Stimulated activated naive B cell treated with anti-CD40 and anti-IgM and Interleukin-4, amounts not matched to agents 10 μg/mL and 1 μg/mL and 100 μg/mL, for 72 hours (primary cell): ENCODE measurements at places on chromosomes 2 and 18.
A peak's percentile ranks its signal among the peaks of the same experiment; 100 is the strongest.

- no peak for DNase-seq
Measured at GRCh38 chr18:61148322-61148721, 184.9 kb upstream of the CDH20 start.

GRCh38 chr2:37637985-37638384 lies 33.5 kb downstream of the CDC42EP3 start:
- DNase-seq: no peak

- no peak for DNase-seq
Measured at GRCh38 chr2:134463699-134464022, 209.8 kb downstream of the MGAT5 start.

DNA sequence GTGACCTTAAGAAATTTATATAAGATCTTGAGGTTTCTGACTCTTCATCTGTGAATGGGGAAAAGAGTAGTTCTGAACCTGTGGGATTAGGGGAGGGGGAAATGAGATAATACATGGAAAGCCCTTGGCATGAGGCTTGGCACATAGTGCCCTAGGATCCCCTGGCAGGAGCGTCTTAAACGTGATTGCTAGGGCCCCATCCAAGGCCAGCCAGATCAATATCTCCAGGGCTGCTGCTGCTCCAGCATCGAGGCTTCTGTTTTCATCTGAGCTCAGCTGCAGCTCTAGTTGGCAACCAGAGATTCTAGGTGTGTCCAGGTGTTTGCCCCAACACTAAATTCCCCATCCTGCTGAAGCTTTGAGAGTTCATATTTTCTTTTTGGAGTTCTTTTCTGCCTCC lies 71.0 kb downstream of the IL1R2 start:
- no peak for DNase-seq

DNA sequence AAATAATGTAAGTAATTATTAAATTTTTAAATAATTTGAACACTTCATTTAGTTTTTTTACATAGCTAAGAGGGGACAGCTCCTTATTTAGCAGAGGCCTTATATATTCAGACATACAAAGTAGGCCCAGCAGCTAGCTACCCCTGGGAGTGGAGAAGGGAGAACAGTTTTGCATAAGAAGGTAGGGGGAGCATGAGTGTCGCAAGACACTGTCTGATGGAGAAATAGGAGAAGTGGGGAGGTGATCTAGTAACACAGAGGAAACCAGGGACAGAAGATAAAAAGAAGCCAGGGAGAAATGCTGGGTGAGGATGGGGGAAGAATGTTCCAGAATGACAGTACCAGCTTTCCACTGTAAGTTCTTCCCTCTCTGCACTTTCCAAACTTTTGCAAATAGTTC lies 16.0 kb upstream of the RGPD4 start:
- DNase-seq: no peak

- DNase-seq: no peak
Measured at GRCh38 chr2:167334146-167334742, 446.0 kb downstream of the XIRP2 start.

DNA sequence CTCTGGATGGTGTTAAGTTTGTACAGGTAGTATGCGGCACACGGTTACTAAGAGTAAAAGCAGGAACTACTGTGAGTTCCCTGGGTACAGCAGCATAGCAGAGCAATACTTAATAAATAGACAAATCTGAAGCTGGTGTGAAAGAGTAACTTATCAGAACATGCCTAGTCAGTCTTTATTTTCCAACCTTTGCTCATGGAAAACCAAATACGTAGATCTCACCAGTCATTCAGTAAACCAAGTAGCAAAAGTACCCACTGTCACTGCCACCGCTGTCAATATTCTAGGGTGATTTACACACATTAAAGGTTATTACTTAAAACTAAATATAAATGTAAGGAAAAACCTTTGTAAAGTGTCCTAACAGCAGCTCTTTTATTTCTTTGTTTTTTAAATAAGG lies 35.0 kb downstream of the SIGLEC15 start:
- DNase-seq: no peak

GRCh38 chr2:195150819-195151218 lies 506.2 kb upstream of the SLC39A10 start:
- DNase-seq: no peak

GRCh38 chr2:237154884-237155851 lies 69.5 kb downstream of the COPS8 start:
- DNase-seq: no peak

- peak; percentile 13 for DNase-seq
Measured at GRCh38 chr2:84856787-84857186, 24.1 kb downstream of the TRABD2A start.

DNA sequence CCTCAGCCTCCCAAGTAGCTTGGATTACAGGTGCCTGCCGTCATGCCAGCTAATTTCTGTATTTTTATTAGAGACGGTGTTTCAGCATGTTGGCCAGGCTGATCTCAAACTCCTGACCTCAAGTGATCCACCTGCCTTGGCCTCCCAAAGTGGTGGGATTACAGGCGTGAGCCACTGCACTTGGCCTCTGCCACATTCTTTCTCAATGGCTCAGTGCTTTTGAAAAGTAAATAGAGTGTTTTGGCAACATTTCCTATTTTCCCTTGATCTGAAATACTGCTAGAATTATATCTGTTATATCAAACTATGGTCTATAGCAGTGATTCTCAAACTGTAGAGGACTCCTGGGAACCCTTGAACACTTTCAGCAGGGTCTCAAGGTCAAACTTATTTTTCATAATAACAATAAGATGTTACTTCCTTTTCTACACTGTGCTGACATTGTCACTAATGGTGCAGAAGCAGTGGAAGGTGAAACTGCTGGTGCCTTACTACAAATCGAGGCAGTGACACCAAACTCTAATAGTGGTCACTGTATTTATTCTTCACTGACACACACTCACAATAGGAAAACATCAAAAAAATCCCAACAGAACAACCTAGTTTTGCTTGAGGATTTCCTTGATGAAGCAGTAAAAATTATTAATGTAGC lies 10.6 kb downstream of the DAW1 start:
- no peak for DNase-seq

DNA sequence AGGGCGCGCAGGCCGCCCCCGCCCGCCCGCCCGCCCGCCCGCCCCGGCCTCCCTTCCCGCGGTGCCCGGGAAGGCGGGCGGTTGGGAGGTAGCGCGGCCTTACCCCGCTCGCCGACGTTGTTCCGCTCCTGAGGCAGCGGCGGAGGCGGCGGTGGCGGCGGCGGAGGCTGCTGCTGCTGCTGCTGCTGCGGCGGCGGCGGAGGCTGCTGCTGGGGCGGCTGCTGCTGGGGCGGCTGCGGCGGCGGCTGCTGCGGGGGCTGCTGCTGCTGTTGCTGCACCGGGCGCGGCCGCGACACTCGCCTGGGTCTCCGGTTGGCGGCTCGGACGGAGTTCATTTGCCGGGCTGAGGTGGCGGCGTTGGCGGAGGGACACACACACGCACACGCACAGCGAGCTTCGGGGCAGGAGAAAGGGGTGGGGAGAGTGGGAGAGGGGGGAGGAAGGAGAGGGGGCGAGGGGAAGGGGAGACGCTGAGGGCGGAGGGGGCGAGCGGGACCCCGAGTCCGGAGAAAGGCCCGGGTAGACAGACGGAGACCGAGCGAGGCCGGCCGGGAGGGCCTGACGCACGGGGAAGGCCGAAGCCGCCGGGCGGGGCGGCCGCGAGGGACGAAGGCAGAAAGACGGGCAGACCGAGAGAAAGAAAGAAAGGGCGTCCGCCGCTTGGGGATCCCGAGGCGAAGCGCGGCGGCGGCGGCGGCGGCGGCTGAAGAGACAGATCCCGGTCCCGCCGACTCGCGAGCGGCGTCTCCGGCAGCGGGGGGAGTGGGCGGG lies 727 bp downstream of the FBXO11 start:
- DNase-seq: peak; percentile 68

GRCh38 chr18:13442451-13442850 lies 223.9 kb downstream of the LDLRAD4 start:
- no peak for DNase-seq

DNA sequence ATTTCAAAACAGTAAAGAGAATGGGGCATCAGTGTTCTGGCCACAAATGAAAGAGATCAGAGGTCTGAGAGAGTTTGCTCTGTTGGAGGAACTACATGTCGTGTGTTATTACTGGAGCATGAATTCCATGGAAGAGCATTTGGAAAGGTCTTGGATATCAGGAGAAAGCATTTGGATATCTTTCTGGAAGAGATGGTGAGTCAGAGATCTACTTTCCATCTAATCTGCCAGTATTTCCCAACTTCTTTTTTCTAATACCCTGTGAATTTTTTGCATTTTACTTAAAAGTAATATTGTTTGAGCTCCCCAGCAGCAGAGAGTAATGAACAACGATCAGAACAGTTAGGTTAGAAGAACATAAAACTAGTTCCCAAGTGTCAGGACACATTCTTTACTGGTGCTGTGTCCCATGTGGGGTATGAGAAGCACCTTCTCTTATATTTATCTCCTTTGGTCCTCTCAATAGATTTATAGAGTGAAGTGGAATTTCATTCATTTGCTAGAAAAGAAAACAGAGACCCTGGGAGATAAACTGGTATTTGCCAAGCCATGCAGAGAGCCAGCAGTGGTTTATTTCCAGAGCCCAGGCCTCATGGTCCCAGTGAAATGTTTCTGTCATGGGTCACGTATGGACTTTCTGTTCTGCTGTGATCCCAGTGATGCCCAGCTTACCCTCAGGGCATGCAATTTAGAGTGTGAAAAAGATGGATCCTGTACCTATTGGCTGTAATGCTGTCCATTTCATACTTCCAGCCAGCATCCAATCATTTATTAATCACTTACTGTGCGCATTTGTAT lies 130.8 kb upstream of the NT5C1B start:
- no peak for DNase-seq

GRCh38 chr2:127735044-127735443 lies 33.7 kb downstream of the SFT2D3 start:
- no peak for DNase-seq

GRCh38 chr2:194696690-194697089 lies 960.3 kb upstream of the SLC39A10 start:
- DNase-seq: no peak

DNA sequence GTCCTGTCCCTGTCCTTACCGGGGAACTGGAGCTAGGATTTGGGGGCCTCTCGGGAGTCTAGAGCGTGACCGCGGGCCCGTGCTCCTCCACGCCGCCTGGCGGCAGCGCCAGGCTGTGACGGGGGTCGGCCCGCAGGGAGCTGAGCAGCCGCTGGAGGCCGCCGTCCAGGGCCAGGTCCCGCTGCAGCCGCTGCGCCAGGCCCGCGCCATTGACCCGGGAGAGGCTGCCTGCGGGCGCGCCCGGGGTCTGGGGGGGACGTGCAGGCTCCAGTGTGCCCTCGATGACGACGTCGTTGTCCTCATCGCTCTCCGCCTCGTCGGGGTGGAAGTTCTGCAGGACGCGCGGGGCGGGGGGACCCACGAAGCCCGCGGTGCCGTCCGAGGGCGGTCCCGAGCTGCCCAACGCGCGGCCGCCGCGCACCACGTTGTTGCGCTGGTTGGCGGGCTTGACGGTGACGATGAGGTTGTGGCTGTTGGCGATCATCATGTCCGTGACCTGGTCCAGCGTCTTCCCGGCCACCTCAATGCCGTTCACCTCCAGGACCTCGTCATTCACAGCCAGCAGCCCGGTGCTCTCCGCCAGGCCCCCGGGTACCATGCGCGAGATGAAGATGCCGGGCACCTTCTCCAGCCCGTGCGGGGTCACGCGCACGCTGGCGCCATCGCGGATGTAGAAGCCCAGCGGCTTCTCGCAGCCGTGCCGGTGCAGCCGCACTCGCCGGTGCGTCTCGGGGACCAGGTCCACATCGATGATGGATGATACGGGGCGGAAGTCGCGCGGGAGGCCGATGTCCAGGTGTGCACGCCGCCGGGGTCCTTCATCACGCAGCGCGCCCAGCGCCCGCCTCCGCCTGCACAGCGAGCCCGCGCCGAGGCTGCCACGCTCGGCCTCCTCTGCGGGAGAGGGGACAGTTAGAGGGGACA lies 50.9 kb downstream of the ADNP2 start:
- peak; percentile 37 for DNase-seq

GRCh38 chr2:100274566-100275199 lies 47.6 kb downstream of the LONRF2 start:
- DNase-seq: no peak

DNA sequence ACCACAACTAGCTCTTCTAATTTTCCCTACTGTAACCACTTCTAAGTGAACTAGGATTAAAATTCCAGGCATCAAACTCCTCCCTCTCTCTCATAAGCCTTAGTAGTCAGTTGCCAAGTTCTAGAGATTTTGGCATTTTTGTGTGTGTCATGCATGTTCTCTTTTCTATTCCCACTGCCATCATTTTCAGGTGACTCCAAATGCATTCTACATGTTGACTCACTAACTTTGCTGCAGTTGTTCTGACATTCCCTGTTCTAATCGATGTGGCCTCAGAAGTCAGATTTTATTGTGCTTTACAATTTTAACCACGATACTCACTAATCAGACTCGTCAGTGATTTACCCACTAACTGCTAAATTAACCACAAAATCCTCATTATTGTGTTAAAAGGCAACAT lies 13.3 kb downstream of the DSC1 start:
- DNase-seq: no peak

GRCh38 chr18:2617401-2617998 lies 38.0 kb upstream of the SMCHD1 start:
- DNase-seq: no peak

DNA sequence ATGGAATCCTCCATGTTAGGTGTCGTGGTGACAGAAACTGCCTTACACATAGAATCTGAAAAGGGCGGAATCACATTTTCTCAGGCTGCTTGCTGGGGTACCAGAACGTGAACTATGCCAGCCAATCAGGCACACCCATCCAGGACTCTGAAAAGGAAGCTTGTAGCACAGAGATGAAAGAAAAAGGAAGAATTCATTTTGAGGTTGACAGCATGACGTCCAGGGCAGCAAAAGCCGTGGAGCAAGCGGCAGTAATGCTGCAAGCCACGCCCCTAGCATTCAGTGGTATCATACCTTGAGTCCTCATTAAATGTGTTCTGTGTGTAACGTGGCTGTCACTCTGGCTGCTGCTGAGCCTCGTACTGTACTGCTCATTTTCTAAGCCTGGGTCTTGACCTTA lies 304.0 kb downstream of the DYSF start:
- no peak for DNase-seq

DNA sequence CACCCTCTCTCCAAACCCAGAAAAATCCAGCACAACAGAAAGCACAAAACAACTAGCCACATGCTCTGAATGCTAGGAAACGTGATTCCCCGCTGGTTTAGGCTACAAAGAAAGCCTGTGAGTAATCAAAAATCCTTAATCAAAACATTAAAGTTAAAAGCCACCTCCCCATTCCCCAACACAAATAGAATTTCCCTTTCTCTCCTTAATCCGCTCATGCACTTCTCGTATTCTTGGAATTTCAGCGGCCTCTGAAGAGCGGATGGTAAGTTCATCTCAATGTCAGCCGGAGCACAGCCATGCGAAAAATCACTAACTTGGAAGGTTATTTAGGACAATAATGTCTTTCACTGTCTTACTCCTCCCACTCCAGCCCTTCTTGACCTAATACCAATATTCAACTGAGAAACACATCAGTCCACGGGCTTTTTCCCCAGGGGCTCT lies 126.7 kb downstream of the OSBPL1A start:
- DNase-seq: no peak

DNA sequence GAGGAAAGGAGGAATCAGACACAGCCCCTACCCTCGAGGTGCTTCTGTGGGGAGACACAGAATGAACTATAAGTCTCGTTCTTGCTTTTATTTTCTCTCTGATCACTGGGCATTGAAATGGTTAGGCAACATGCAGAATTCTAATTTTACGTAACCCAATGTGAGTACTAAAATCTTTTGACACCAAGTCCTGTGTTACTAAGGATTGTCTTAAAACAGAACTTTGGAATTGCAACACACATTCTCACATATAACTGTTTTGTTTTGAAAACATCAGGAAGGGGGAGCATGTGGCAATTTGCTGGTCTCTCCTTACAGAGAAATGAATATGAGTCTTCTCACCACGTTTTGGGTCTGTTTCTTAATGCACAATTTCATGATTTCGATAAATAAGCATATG lies 23.6 kb upstream of the SULT1C4 start:
- no peak for DNase-seq

GRCh38 chr2:172889768-172890430 lies 154.3 kb downstream of the RAPGEF4 start:
- no peak for DNase-seq
